Gastroesophageal sphincter (tissue), 4 donors: ENCODE measurements at places on chromosomes 5 and 9. TPM values are rescaled to one million over a fixed set of nuclear protein-coding genes. Genes with fewer than 3 reads are reported as not detected.

DNA sequence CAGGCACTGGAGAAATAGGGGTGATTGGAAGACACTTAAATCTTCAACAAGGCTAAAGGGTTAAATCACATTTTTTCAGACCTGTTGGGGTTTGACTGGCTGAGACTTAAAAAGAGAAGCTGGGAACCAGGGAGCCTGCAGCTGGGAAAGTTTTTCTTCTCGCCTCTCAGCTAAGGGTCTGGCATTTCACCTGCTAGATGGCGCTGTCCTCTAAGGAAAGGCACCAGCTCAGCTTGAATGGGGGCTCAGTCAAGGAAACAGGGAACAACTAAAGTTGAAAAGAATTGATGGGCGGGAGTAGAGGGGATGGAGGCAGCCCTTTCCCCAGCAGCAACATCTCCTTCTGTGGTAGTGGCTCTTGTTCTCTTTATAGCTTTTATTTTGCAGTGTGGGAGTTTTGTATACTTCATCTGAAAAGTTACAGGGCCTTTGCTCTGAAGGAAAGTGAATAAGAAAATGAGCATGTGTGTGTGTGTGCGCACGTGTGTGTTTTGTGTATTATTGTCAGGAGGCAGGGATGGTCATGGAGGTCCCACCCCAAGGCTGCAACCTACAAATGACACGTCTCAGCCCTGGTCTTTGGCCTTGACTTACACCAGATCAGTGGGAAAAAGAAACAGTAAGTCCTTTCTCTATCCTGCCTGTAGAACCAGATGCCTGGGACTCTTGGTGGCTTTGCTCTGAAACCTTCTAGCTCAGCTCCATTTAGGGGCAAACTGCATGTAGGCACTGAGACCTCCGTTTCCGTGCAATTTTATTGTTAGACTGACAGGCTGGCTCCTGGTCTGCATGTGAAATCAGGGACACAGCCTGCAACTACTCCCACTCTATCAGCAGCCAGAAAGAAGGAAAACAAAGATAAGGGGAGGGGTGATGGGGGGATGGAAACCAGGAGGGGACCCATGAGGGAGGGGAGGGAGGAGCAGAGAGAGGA, 316.2 kb upstream of the CLINT1 start:
- ATAC-seq, result peak; percentile 74

MELK gene
- 1.6 TPM for total RNA-seq

DNA sequence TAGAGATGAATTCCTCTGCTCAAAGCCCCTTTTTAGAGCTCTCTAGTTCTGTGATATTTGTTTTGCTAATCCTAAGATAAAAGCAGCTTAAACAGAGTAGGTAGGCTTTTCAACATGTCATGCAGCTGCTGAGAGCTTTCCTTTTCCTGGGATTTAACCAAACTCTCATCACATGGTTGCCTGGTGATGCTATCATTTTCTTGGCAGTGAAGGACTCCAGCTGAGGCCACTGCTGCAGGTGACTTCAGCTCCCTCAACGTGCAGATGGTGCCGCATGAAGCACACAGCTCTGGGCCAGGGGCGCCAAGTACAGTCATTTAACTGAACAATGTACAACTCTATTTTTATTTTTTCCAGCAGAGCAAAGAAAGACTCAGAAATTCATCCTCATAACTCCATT, 42.2 kb downstream of the SECISBP2 start:
- no peak for ATAC-seq

DNA sequence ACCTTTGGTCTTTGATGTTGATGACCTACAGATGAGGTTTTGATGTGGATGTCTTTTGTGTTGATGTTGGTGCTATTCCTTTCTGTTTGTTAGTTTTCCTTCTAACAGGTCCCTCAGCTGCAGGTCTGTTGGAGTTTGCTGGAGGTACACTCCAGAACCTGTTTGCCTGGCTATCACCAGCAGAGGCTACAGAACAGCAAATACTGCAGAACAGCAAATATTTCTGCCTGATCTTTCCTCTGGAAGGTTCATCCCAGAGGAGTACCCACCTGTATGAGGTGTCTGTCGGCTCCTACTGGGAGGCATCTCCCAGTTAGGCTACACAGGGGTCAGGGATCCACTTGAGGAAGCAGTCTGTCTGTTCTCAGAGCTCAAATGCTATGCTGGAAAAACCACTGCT, 694.5 kb upstream of the CDH6 start:
- no peak for ATAC-seq

- no peak for ATAC-seq
Observed at GRCh38 chr9:98365227-98365669, 109.8 kb upstream of the TBC1D2 start.

ARSI gene
- 3.1 TPM for total RNA-seq

FOXD4 gene
- total RNA-seq, result 0.78 TPM

DNA sequence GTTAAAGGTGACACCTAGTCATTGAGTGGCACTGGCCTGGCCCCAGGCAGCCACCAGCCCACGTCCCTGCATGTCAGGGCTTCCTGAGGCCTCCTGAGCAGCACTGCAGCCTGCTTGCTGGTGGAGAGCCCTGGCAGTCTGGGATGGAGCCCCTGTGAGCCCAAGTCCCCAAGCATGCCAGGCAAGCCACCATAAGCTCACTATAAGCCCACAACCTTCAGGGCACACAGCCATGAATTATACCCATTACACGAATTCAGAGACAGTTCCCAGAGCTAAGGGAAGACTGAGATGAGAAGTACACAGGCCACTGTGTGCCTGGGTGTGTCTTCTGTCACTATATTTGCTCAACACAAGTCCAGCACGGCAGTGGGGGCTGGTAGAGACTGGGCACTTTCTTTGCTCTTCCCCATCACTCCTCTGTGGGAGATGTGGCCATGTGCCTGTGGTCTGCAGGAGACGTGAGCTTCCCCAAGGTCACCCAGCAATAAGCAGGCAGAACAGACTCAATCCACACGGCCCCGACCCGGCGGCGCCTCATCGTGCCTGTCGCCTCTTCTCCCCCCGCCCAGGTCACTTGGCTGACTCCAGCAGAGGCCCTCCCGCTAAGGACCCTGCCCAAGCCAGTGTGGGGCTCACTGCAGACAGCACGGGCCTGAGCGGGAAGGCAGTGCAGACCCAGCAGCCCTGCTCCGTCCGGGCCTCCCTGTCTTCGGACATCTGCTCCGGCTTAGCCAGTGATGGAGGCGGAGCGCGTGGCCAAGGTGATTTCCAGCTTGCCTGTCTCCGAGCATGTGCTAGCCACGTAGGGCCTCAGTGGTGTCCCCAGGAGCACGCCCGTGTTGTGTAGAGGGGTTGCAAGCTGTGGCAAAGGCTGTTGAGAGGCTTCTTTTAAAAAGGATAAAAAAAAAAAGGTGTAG, 114.8 kb downstream of the WNK2 start:
- no peak for ATAC-seq

DNA sequence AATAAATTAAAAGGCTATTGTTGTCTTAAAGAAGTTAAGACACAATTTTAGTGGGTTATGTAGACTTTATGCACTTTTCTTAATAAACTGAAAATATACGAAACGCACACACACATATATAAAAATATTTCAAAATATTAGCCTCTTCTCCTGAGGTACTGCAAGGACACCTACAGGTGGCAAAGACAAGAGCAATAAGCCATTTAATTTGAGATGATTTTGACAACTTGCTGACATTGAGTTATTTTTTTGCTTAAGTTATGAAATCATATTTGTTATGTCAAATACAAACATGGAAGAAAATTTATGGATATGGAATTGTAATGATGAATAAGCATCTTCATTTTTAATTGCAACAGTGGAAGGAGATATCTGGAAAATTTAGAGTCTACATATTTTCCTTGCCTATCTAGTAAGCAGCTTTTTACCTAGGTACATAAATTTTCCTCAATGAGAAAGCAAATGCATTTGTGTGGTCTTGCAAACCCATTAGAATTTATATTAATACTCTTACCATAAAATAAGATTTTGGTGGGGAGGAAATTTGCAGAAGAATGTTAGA, 301.6 kb downstream of the ISL1 start:
- no peak for ATAC-seq

DNA sequence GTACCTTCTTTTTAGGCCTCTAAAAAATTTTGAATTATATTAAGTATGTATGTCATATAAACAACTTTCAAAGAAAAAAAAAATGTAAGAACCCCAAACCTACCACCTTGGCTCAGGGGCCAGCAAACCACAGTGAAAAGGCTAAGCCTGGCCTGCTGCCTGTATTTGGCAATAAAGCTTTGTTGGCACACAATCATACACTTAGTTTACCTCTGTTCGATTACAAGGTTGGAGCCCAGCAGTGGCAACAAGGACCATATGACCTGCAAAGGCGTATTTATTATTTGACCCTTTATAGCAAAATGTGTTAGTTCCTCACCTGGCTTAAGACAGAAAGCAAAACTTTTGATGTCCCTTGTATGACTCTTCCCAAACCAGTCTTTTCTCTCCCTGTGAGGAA, 282.8 kb downstream of the DENND1A start:
- ATAC-seq, result no peak

DNA sequence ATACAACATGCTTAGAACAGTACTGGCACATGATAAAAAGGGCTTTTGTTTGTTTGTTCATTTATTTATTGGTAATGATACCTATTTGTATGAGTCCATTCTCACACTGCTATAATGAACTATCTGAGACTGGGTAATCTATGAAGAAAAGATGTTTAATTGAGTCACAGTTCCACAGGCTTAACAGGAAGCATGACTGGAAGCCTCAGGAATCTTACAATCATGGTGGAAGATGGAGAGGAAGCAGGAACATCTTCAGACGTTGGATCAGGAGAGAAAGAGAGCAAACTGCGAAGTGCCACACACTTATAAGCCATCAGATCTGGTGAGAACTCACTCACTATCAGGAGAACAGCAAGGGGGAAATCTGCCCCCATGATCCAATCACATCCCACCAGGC, 847.7 kb downstream of the CDH18 start:
- no peak for ATAC-seq

DNA sequence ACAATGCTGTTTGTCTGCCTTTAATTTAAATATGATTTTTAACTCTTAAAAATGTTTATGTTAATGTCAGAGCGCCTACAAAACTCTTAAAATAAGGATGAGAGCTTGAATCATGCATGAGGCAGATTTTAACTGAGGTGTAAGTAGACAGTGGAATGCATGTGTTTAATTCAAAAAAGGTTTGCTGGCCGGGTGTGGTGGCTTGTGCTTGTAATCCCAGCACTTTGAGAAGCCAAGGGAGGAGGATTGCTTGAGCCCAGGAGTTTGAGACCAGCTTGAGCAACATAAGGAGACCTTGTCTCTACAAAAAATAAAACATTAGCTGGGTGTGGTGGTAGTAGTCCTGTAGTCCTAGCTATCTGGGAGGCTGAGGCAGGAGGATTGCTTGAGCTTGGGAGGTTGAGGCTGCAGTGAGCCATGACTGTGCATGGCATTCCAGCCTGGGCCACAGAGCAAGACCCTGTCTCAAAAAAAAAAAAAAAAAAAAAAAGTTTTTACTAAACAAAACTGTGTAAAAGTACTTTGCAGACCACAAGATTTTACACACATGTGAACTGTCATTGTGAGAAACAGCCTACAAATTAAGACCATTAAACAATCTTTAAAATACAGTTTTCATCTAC, 21.1 kb downstream of the NDST1 start:
- ATAC-seq, result no peak

- peak; percentile 44 for ATAC-seq
Observed at GRCh38 chr5:115461506-115462290, 82.9 kb downstream of the FEM1C start.

PHF24 gene
- 0.30 TPM for total RNA-seq

DNA sequence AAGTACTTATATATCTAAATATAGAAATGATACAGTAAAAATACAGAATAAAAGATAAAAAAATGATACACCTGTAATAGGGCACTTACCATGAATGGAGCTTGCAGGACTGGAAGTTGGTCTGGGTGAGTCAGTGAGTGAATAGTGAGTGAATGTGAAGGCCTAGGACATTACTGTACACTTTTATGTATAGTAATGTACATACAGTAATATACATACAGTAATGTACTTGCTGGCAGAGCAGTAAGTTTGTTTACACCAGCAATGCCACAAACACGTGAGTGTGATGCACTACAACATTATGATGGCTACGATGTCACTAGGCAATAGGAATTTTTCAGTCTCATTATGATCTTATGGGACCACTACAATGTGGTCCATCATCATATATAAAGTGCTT, 34.2 kb downstream of the SUSD1 start:
- no peak for ATAC-seq

PTGR1 gene
- total RNA-seq, result 19.1 TPM

- no peak for ATAC-seq
Observed at GRCh38 chr9:78549711-78550110, 252.8 kb downstream of the PSAT1 start.

BARHL1 gene
- not detected for total RNA-seq

- ATAC-seq, result no peak
Observed at GRCh38 chr5:53713978-53714666, 153.7 kb downstream of the NDUFS4 start.

DNA sequence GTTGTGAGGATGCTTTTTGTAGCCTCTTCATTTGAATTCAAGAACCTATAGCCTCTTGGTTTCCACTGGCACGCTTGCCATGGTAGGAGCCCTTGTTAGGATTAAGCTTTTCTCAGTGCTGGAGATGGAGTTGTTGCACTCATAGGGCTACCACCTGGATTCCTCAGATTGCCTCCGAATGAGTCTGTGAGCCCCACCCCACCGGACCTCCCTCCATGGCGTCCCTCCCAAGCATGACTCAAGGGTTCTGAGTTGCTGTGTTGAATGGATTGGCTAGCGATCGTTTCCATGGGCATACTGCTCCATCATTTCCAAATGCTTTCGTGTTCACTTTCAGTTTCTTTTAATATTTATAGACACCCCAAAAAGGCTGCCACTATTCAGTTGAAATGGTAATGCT, 69.9 kb downstream of the DAPK1 start:
- no peak for ATAC-seq

DNA sequence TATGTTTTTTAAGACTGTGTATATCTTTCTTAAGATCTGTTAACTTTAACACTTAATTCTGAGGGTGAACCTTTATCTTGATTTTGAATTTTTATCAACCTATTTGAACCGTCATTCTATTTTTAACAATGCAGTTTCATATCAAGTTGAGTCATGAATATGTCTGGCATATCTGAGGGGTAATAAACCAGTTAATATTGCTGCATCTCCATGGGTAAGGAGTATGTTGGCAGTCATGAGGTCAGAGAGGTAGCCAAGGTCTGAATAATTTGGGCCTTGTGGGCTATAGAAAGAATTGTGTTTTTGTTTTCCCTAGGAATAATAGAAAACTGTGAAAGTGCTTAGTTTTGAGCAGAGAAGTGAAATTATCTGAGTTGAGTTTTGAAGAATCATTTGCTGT, 419.0 kb downstream of the PLK2 start:
- ATAC-seq, result no peak

GRCh38 chr5:148792744-148793143, 33.7 kb upstream of the ADRB2 start:
- no peak for ATAC-seq

DNA sequence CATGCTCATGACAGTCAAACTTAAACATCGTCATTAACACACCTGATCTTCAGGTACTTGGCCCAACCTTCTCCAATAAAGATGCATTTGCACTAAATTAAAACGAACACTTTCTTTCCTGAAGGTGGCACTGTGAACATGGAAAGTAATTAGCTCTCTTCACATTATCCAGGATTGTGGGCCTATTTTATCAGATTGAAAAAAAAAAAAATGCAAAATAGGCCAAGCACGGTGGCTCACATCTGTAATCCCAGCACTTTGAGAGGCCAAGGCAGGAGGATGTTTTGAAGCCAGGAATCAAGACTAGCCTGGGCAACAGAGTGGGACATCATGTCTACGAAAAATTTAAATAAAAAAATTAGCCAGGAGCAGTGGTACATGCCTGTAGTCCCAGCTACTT, 14.4 kb upstream of the CDC20B start:
- ATAC-seq, result no peak

CARTPT gene
- 40.2 TPM for total RNA-seq

MZB1 gene
- 0.74 TPM for total RNA-seq

GRCh38 chr9:31135567-31135966, 1248.9 kb upstream of the ACO1 start:
- no peak for ATAC-seq
